MM.1S (cell line): ENCODE measurements at places on chromosomes 12 and 14.

DNA sequence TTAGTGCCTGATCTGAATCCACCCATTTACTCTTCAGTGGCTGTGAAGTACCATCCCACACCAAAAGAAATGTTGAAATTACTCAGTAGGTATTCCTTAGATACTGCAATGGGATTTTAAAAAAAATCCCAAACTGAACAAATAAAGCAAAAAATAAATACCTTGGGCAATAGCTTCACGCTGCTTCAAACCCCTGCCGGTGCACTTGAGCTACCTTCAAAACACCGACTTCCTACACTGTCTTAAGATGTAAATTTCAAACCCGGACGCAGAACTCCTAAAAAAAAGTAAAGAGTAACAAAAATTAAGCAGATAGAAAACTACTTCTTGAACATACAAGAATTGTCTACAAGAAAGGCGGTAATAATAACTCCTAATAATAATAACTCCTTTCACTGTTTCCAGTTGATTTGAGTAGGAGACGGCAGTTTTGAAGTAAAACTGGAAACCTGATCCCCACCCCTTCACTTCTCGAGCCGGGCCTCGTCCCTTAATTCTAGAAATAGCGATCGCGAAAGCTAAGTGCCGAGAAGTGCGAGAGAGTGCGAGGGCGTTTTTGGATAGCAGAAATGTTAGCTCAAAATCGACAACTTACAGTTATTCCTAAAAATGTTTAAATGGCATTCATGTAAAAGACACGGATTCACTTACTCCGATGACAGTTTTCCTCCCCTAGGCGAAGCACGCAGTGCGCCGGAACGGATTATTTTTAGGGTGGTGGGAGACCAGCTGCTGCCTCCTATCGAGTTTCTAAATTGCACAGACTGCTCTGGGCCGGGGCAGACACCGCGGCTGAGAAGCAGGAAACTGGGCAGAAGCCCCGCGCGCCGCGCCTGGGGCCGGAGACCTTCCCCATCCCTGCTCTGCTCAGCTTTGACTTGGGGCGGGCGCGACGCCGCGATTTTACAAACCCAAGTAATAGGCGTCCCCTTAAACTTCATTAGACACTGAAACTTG lies at the start of gene ABCC9:
ABCC9 (minus strand) TSS at position 878 of the 957 bp plus-strand sequence. CDS start 4,752 bp downstream, outside the sequence.
- DNase-seq, result no peak

DNA sequence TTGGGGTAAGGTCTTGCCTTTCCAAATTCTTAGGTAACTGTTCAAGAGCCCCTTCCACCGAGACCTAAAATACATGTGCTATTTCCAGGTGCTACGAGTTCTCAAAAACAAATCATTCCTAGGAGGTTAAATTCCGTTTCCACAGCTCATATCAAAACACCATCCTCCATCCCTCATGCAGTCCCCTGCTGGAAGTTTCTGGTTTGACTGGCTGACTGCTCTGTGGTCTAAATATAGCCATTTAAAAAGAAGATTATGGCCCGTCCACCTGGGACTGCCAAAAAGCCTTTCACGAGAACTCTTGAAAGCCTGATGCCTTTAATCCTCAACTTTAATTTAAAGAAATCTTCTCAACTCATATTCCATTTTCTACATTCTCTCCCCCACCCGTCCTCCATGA lies 201.5 kb upstream of the MYL2 start:
- no peak for DNase-seq

- DNase-seq, result no peak
These were observed 15.0 kb upstream of the RND1 start for GRCh38 chr12:48880647-48881046.

DNA sequence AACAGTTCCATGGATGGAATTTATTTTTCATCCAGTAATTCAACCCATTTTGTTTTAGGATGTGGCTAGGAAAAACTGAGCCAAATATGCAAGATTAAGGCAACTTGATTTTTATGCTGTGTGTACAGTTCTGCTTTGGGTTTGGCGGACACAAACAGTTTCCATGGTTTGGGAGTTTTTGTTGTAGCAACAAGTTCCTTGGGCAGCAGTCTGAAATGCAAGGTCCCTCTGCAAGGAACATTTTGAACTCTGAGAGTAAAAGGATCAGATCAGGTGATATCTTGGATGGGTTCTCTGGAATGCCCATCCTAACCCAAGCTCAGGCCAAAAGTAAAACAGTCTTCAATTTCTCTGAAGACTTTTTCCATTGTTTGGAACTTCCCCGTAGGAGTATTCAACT lies 161.2 kb downstream of the TMX1 start:
- no peak for DNase-seq

GRCh38 chr12:86170051-86170450 lies 86.1 kb downstream of the MGAT4C start:
- DNase-seq, result no peak

DNA sequence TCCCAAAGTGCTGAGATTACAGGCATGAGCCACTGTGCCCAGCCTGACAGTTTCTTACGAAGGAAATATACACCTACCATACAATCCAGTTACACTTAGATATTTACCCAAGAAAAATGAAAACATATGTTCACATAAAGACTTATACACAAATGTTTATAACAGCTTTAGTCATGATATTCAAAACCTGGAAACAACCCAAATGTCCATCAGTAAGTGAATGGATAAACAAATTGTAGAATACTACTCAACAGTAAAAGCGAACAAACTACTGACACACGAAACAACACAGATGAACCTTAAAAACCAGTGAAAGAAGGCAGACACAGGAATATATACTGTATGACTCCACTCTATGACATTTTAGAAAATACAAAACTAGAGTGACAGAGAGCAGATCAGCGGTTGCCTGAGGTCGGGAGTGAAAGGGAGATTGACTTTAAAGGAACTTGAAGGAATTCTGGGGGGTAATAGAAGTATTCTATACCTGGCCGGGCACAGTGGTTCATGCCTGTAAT lies 83.6 kb downstream of the SPRING1 start:
- no peak for DNase-seq

GRCh38 chr14:57066887-57067513 lies 201.7 kb downstream of the EXOC5 start:
- DNase-seq, result peak; percentile 36

DNA sequence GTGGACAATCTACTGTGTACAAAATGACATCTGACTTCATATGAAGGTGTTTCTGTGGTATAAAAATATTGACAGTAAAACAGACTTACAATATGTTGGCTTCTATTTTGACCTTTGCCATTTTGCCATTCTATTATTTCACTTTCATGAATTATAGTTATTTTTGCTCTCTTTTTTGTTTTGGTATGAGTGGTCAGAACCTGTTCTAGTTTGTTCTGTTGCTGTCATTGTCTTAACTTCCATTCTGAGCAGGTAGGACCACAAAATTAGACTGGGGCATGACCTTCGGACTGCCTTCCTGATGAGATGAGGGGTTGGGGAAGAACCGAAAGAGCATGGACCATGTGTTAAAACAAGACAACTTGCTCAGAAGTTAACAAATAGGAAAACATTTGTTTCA lies 36.5 kb upstream of the IFNG-AS1 start:
- DNase-seq, result no peak

DNA sequence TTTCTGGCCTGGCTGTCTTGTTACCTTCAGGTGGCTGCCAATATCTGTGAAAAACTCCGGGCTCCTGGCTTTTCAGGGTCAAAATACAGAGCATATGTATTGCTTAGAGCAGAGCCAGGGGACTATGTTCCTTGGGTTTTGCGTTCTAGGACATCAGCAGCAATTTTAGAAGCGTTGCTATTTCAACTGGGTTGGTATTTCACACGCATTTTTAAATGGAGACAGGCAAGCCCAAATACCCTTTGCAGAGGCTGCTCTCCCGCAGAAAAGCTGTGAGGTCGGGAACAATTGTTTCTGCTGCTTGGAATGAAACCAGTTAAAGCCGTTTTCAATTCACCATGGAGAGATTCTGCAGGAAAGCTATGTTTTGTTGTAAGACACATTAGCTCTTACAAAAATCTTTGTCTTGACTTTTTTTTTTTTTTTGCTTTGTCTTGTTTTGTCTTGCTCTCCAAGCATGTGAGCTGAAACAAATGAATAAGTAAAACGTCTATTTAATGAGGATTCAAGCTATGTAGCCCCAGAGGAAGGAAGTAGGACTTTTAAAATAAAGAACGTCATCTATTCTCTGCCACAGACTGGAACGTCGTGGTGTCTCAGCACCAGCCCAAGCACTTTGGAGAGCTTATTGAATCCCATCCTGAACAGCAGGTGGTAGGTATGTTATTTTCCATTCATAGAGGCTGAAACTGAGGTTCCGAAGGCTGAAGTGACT lies 181.0 kb upstream of the TBX3 start:
- no peak for DNase-seq

DNA sequence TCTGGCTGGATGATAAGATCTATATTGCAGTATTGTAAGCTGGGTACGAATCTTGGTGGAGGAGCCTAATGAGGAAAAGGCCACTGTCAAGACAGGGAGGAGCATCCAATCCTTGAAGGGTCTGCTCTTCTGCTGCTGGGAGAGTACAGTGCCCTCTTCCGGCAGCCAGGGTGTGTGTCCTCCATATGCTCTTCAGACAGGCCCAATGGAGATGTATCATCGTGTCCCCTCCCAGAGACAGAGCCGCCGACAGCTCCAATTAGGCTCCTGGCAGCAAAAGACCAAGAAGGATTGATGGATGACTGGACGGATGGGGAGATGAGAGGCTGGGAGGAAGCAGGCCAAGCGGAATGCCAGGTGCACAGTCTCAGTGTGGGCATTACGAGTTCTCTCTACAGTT lies 51.6 kb upstream of the PIWIL1 start:
- DNase-seq, result no peak

- DNase-seq, result no peak
These were observed 2.7 kb downstream of the TMEM119 start for GRCh38 chr12:108594960-108595710.

GRCh38 chr14:51592836-51593235 lies 58.9 kb upstream of the FRMD6 start:
- peak; percentile 16 for DNase-seq

GRCh38 chr14:54652605-54653052 lies 85.7 kb downstream of the SAMD4A start:
- no peak for DNase-seq

DNA sequence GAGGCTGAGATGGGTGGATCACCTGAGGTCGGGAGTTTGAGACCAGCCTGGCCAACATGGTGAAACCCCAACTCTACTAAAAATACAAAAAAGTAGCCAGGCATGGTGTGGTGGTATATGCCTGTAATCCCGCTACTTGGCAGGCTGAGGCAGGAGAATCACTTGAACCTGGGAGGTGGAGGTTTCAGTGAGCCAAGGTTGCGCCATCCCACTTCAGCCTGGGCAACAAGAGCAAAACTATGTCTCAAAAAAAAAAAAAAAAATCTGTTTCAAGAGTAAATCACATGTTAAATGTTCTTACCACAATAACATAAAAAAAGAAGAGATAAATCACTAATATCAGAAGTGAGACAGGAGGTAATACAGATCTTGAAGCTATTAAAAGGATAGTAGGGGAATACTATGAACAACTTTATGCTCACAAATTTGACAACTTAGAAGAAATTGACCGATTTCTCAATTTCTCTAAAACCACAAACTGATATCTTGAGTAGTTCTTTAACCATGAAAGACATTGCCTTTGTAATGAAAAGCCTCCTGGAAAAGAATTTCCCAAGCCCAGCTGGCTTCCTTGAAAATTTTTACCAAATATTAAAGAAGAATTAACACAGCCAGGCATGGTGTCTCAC lies 37.7 kb downstream of the TAOK3 start:
- no peak for DNase-seq

DNA sequence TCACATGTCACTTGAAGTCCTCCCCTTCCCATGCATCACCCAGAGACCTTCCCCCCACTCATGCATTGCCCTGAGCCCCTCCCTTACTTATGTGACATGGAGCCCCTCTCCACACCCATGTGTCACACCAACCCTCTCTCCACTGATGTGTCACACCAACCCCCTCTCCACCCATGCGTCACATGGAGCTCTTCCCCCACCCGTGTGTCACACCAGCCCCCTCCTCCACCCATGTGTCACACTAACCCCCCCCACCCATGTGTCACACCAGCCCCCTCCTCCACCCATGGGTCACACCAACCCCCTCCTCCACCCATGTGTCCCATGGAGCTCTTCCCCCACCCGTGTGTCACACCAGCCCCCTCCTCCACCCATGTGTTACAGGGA lies 30.4 kb downstream of the RTL1 start:
- DNase-seq, result no peak

DNA sequence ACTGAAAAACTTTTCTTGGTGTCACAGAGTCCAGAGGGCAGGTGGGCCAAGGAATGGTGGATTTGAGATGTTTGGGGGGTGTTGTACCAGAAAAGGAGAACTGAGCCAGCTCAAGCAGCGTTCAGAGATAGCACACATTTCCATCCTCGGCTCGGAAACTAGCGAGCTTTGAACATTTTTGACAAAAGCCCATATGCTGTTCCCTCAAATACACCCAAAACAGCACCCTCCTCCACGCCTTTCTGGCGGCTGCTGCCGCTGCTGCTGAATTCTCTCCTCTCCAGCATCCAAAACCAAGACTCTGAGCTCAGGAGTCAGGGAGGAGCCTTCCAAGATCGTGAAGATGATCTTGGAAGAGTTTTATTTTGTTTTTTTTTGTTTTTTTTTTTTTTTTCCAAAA lies 961 bp downstream of the SRRM4 start:
- DNase-seq, result no peak

- DNase-seq, result no peak
These were observed 407.0 kb upstream of the SEL1L start for GRCh38 chr14:81940651-81941050.

DNA sequence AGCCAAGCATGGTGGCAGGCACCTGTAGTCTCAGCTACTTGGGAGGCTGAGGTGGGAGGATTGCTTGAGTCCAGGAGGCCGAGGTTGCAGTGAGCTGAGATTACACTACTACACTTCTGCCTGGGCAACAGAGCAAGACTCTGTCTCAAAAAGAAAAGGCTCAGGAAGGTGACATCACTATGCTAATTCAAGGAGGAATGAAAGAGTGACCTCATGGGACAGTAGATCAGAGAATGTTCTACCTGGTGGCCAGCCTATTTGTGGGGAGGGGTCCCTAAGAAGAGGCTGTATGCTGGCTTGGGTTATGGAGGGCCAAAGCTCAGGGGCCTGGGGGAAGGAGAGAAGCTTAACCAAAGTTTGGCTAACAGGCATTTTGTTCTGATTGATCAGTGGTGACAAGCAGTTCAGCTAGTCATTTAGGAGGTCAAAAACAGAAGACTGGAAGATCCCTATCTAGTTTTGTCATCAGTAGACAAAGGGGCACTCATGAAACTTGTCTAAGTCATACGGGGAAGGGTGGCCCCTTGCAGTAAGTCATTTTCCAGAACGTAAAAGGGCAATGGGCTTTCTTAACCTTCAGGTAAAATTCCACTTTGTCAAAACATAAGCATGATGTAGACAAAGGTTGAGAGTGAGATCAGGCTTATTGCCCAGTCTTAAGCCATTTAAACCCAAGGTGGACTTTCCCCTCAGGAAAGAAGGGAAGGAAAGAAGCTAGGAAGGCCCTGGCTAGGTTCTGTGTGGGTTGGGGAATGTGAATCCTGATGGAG lies 60.8 kb upstream of the EEA1 start:
- DNase-seq, result no peak
